ENCODE measurements at places on chromosomes 12 and 14.

DNA sequence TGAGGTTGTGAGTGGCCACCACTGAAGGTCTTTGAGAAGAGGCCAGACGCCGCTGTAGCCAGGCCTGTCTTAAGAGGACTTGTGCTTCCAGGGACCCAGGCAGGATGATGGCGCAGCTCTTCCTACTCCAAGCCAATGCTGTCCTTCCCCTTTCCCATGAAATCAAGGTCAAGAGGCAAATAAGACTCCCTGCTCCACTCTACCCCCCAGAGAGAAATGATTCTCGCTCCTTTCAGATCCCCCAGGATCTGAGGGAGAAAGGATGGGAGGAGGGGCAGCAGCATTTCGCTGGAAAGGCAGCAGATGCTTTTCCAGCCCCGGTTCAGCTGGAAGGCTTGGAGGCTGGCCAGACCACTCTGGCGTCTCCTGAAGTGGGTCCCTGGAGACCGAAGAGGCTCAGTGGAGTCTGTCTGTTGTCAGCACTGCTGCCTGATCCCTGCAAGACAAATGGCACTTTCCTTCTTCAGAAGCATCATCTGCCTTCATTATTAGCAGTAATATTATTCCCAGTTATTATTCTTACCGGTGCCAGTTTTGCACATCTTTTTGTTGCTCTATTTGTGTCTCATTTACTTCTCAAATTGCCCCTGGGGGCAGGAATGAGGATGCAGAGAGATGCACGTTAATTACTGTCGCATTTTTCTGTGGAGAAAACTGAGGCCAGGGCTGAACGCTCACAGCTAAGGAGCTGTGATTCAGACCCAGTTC lies 51.4 kb downstream of the C14orf132 start:
- no peak for DNase-seq

- peak; percentile 72 for DNase-seq
Measured at GRCh38 chr12:29552324-29552927, 54.9 kb upstream of the OVCH1 start.

- no peak for DNase-seq
Measured at GRCh38 chr12:53532524-53533445, 25.5 kb upstream of the NPFF start.

DNA sequence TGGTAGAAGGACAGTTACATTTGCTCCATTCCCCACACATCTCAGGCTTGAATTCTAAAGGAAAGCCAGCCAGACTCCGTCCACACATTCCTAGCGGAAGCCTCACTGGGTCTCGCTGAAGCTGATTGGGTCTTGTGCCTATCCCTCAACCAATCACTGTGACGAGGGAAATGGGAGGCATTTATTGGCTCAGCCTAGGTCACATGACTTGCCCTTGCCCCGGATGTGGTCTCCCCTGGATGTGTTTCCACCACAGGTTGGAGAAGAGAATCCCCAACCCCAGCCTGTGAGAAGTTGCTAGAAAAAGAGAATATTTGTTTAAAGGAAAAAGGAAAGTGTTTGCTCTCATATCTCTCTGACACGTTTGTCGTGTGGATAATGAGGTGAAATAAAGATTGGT lies 93.4 kb downstream of the C12orf75 start:
- DNase-seq: no peak

DNA sequence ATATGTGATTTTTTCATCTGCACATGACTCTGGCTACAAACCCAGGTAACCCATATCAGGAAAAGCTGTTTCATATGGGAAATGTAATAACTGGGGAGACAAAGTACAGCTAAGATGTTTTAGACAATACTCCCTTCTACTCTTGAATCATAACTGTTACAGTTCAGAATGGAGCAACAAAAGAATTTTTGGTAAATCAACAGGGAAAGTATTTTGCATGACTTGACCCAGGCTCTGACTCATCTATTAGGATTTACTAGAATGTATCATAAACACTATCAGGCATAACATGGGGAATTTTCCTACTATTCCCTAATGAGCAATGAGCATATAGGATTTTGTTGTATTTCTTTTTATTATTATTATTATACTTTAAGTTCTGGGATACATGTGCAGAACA lies 553.0 kb downstream of the SLC16A7 start:
- no peak for DNase-seq

DNA sequence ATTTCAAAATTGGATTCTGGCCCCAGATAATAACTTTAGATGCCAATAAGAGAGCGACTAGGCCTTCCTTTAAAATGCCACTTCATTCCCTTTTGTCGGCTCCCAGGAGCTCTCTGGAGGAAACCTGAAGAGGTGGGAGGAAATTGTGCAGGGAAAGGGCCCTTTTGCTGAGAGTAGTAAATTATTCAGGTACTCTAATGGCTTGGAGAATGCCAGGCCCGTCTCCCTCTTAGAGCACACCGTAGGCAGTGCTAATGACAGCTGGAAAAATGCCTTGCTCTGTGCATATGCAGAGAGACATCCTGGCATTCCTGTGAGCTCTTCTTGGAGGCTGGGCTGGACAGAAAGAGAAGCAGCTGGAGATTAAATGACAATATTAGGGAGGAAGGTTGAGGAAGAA lies 115.0 kb upstream of the RPH3A start:
- DNase-seq: no peak

GRCh38 chr14:37150414-37150813 lies 22.0 kb downstream of the SLC25A21 start:
- no peak for DNase-seq

GRCh38 chr14:80385336-80385735 lies 174.0 kb upstream of the DIO2 start:
- DNase-seq: no peak

DNA sequence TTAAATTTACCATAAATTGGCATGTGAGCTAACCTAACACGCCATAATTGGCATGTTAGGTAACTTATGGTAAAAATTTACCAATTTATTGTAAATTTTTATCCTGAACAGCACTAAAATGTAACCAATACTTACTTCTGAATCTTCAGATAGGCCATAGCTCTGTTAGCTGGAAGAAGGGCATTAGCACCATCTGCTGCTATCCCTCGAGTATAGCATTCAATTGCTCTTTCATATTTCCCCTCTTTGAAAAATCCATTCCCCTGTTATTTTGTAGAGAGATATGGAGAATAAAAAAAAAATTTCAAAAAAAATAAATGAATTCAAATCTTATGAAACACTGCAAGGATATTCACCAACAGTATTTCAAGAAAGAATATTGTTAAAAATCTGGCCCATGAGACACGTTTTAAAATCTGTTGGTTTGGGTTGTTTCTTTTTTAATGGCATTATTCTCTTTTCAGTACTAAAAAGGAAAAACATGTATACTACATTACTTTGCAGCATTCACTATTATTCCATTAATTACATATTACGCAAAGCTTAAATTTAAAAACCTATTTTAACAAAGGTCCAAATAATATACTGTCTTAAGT lies 19.1 kb downstream of the RPAP3 start:
- no peak for DNase-seq

GRCh38 chr12:112839386-112839972 lies 47.9 kb downstream of the RPH3A start:
- no peak for DNase-seq

DNA sequence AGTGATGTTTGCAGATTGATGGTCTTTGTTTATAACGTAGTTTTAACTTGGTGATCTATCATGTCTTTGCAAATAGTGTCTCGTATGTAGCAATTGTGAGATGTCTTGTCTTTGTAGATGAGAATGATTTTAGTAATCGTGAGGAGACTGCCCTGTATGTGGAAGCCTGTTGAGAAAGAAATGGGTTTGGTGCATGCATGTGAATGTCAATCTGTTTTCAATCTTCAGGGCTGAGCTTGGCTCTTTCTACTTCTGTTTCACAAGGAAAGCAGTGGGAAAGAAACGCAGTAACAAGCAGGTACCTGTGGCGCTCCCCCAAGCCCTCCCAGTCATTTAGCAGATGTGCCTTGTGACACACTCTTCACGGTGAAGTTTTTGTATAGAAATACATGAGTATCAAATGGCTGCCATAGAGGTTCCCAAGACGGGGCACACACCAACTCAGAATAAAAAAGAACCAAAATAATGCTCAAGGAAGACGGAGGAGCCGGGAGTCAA lies 342.8 kb upstream of the DDHD1 start:
- no peak for DNase-seq

DNA sequence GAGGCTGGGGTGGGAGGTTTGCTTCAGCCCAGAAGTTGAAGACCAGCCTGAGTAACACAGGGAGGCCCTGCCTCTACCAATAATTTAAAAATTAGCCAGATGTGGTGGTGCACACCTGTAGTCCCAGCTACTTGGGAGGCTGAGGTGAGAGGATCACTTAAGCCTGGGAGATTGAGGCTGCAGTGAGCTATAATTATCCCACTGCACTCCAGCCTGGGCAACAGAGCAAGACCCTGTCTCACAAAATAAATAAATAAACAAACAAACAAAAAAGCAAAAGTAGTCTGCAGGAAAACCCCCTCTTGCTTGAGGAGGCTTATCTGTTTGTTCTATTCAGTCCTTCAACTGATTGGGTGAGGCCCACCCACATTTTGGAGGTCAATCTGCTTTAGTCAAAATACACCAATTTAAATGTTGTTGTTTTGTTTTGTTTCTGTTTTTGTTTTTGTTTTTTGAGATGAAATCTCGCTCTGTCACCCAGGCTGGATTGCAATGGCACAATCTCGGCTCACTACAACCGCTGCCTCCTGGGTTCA lies 24.9 kb upstream of the TXNRD1 start:
- DNase-seq: no peak

GRCh38 chr12:110122929-110123328 lies 1.2 kb upstream of the IFT81 start:
- no peak for DNase-seq

- peak; percentile 74 for DNase-seq
Measured at GRCh38 chr12:69290545-69291277, 51.3 kb downstream of the CPSF6 start.

GRCh38 chr12:53122961-53123468 lies 19.7 kb downstream of the SOAT2 start:
- no peak for DNase-seq

GRCh38 chr12:47912556-47912955 lies 7.8 kb upstream of the VDR start:
- no peak for DNase-seq

DNA sequence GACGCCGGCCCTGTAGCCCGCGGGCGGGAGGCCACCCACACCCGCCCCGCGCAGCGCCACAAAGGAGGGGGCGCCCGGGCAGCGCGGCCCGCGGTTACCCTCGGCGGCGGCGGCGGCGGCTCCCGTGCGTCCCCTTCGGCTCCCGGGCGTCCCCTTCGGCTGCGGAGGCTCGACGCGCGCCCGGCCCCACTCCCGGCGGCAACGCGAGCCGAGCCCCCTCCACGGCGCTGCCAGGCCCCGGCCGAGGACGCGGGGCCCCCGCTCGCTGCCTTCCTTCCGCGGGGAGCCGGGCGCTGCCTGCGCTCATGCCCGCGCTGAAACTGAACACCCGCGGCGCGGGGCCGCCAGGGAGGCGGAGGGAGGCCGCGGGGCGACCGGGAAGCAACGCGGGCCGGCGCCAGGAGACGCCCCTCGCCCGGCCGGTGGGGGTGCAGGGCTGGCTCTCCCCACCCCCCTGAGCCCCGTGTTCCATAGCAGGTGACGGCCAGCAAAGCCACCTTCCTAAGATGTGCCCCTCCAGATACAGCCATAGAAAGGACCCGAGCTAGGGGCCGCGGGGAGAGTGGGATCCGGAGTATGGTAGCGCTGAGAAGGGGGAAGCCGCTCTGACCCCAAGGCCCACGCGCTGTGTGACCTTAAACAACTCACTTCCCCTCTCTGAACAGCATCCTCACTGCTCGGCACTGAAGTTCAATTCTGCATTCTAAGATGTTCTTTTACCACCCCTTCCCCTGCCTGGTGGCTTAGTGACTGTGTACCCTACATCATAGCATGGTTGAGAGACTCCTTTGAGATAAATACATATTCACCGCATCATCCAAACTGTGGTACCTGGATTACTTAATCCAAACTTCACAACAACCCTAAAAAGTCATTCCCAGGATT lies 42.8 kb downstream of the KDM2B start:
- peak; percentile 20 for DNase-seq

DNA sequence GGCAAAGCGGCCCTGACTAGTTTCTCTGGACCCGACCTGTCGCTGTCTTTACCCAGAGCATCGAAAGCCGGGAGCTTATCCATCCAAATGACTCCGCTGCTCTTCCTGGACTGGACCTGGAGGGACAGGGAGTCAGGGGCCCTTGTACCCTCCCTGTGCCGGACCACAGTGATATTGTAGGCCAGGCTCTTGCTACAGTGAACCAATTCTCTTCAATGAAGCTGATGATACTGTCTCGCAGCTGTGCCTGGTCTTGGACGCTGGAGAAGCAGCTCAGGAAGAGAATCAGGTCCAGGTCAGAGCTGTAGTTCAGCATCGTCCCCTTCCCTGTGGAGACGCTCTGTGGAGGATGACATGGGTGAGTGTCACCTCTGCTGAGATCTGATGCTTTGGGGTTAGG lies 14.7 kb upstream of the OASL start:
- DNase-seq: no peak

GRCh38 chr12:46815809-46816208 lies 10.0 kb downstream of the SLC38A4 start:
- no peak for DNase-seq

- DNase-seq: no peak
Measured at GRCh38 chr14:83255015-83255726, 1721.5 kb upstream of the SEL1L start.

DNA sequence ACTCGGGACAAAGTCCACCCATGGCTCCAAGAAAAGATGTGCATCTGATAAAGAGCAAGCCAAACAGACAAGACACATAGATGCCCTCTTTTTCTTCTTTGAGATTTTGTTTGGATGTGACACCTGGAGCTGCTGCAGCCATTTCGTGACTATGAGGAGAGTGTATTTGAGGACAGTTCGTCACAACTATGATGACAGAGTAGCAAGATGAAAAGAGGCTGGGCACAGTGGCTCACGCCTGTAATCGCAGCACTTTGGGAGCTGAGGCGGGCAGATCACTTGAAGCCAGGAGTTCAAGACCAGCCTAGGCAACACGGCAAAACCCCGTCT lies 21.5 kb downstream of the LGMN start:
- no peak for DNase-seq

DNA sequence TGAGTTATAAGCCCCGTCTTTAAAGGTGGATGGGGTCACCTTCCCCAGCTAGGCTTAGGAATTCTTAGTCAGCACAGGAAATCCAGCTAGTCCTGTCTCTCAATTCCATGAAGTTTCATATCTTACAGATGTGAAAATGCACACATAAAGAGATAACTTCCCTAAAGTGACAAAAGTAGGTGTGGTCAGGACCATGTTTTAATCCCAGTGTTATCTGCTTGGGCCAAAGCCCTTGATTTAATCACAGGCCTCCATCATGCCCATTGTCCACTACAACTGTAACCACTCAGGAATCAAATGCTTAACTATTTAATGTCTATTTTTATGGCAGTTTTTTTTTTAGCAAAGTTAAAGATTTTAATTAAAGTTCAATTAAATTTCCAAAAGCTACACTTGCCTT lies 194.4 kb upstream of the BTG1 start:
- no peak for DNase-seq

DNA sequence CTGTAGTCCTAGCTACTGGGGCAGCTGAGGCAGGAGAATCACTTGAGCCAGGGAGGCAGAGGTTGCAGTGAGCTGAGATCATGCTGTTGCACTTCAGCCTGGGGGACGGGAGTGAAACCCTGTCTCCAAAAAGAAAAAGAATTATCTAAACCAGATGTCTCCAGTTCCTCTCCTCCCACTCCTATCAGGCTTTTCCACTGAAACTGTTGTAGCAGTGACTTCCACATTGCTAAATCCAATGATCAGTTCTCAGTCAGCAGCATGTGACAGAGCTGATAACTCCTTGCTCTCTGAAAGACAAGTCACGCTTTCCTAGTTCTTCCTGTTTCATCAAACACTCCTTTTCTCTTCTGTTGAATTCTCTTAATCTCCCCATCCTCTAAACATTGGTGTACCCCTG lies 8.6 kb downstream of the SLC38A6 start:
- no peak for DNase-seq
